ENCODE measurements at places on chromosomes 13 and 19.

DNA sequence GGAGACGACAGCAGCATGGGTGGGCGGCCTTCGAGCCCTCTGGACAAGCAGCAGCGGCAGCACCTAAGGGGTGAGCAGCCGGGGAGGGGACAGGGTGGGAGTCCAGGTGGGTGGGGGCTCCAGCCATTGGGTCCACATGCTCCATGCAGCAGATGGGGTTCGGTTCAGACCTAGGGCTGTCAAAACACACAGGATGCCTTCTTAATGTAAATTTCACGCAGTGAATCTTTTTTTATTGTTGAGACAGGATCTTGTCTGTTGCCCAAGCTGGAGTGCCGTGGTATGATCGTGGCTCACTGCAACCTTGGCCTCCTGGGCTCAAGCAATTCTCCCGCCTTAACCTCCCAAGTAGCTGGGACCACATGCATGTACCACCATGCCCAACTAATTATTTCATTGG, 15.9 kb downstream of the PGLS start:
- DNase-seq, result no peak

- no peak for DNase-seq
Measured at GRCh38 chr13:34901572-34901971, 40.5 kb upstream of the NBEA start.

GRCh38 chr19:10915130-10916091, 13.0 kb downstream of the YIPF2 start:
- DNase-seq, result peak; percentile 56

DNA sequence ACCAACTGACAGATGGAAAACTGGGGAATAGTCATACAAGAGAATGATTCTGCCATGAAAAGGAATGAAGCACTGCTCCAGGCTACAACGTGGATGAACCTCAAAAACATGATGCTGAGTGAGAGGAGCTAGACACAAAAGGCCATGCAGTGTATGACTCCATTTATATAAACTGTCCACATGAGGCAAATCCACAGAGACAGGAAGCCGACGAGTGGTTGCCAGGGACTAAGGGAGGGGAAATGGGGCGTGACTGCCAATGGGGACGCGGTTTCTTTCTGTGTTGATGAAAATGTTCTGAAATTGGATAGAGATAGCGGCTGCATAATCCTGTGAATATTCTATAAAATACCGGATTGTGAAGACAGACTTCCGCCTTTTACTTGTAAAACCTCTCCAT, 10.2 kb downstream of the SMIM7 start:
- DNase-seq, result no peak

All from islet precursor cell (in vitro differentiated cells).